Foreskin melanocyte (primary cell): ENCODE measurements at places on chromosomes 1 and 21.

GRCh38 chr1:62900566-62900965 lies 116.6 kb downstream of the ATG4C start:
- DNase-seq: no peak

DNA sequence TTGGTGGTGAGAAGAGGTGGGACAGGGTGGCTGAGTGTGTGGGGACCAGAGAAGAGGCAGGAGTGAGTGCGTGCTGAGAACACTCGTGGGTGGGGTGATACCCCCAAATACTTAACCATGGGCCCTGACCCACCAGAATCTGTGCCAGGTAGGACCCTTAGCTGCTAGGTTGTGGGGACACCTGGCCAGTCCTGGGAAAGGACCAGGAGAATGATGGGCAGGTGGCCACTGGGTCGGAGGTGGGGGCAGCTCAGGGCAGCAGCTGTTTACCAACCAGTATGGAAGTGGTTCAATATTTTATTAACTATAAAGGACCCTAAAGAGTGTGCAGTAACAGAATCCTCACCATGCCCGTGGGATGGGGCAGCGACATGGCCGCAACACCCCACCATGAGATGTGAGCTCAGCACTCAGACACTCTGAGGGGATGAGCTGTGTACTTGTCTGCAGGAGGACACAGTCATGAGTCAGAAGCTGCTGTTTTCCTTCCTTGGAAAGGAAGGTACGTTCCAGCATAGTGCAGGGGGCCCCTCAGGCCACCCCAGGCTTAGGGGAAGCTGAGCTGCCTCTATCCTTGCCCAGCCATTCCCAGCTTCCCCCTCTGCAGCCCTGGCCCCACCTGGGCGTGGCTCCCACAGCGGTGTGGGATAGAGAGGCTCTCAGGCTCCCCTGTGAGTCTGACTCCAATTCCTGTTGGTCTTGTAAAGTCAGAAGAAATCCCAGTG lies 25.4 kb downstream of the TEX35 start:
- DNase-seq: no peak

- DNase-seq: no peak
Observed at GRCh38 chr1:214002060-214002459, 14.3 kb downstream of the PROX1 start.

DNA sequence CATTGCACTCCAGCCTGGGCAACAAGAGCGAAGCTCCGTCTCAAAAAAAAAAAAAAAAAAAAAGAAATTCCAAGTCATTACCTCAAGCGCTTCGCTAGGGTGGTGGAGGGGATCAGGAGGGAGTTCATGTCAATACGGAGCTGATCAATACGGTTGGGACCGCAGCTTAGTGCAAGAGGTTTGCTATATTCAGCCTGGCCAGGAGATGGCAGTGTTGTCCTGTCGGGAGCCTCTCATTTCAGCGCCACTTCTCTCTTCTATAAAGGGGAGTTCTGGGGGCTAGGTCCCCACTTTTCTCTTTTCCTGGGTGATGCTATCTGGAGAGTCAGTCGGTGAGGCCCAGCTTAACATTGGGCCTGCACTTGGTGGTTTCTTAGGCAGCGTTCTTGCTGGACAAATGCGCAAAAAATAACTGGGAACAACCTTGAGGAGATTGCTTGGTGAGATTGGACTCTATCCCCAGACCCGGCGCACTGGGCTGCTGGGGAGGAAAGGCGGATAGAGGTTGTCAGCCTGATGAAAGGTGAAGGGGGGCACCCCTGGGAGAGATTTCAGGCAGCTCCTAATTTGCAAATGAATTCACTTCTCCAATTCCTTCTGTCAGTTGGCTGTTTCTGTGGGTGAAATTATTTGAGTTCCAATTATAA lies 40.4 kb downstream of the KIAA0040 start:
- DNase-seq: peak; percentile 14

DNA sequence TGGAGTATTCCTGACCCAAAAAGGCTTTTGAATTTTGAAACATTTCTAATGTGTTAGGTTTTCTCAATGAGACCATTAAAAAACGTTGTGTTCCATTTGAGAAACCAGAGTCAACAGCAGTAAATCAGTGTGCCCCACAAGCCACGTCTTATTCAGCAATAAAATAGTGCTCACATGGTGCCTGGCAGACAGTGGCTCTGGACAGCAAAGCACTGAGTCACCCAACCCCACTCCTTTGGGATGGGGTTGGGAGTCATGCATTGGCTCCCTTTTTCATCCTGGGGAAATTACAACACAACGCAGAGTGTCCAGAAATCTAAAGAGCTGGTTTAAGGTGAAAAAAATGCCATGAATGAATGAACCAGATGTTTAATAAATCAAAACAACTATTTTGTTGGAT lies 46.5 kb downstream of the KCNJ15 start:
- no peak for DNase-seq

DNA sequence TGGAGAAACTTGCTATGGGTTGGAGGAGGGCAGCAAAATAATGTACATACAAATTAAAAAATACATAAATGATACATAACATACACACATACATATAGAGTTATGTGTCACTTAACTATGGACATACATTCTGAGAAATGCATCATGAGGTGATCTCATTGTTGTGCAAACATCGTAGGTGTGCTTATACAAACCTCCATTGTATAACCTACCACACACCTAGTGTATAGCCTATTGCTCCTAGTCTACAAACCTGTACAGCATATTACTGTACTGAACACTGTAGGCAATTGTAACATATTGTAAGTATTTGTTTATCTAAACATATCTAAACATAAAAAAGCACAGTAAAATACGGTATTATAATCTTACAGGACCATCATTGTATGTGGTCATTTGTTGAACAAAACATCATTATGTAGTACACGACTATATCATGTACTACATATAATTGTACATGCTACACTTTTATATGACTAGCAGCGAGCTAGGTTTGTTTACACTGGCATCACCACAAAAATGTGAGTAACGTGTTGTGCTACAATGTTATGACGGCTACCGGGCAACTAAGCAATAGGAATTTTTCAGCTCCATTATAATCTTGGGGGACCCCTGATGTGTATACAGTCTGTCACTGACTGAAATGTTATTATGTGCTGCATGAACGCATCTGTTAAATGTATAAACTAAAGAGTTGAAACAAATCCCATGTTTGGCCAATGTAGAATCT lies 35.5 kb downstream of the ITGB3BP start:
- DNase-seq: no peak

GRCh38 chr1:185426848-185427247 lies 109.8 kb upstream of the IVNS1ABP start:
- DNase-seq: no peak

DNA sequence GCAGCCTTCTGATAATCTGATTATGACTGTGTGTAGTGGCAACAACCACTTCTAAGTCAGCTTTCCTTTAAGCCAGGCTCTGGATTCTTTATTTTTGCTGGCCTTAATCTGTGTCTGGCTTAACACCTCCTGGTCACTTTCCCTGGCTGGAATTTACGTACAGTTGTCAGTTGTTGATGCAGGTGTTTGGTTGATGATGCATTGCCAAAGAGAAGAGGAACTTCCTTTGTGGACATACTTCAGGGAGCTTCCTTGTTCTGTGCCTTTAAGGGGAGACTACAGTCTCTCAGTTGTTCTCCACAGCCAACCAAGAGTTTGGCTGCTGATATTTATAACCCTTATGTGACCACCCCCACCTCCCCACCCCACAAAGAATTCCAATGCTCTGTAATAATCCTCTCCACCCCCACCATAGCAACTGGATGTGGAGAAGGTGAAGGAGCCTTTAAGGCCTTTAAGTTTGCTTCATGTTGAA lies 96.0 kb upstream of the BMP8A start:
- peak; percentile 59 for DNase-seq

GRCh38 chr1:174352883-174353608 lies 94.7 kb upstream of the GPR52 start:
- DNase-seq: no peak

GRCh38 chr1:6129313-6129712 lies 50.8 kb downstream of the CHD5 start:
- DNase-seq: no peak

DNA sequence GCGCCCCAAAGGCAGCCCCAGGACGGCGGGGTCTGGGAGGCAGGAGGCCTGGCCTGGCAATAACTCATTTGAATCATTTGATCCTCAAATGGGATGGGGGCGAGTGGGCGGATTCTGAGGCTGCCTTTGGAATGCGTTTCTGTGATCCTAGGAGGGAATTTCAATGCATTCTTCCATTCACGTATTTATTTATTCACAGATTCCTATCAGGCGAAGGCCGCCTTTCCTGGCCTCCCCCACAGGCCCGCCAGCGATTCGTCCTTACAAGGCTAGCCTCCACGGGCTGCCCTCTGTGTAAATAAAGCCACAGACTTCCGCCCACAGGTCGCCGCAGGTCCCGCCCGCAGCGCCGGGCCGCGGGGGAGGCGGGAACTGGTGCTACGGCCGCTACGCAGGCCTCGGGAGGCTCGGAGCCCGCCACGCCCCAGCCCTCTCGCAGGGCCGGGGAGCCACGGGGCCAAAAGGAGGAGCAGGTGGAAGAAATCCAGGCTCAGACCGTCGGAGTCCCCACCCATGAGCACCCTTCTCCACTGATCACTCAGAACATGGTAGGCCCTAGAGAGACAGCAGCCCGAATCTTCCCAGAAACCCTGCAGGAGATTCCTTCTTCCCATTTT lies 31.3 kb upstream of the JUN start:
- DNase-seq: peak; percentile 64

GRCh38 chr21:44510508-44511218 lies 29.3 kb downstream of the KRTAP10-1 start:
- no peak for DNase-seq

- DNase-seq: peak; percentile 100
Observed at GRCh38 chr1:51523931-51524330, 4.9 kb upstream of the EPS15 start.

- peak; percentile 53 for DNase-seq
Observed at GRCh38 chr1:41713141-41713540, 205.6 kb downstream of the HIVEP3 start.

GRCh38 chr1:54335755-54336108 lies 70.5 kb downstream of the SSBP3 start:
- DNase-seq: peak; percentile 89

- DNase-seq: no peak
Observed at GRCh38 chr1:228821252-228821651, 86.0 kb downstream of the RHOU start.

DNA sequence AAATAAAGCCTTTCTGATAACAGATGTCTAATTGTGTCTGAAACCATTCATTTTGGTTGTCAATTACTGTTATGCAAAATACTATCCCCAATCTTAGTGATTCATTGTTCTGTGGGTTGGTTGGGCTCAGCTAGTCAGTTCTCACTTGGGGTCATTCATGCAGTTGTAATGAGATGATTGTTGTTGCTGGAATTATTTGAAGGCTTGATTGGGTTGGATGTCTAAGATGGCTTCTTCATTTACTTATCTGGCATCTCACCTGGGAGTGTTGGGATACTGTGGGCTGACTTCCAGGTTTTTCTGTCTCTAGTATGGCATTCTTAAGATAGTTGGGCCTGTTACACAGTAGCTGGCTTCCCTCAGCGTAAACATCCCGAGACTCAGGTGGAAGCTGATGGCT lies 217.8 kb upstream of the B3GALT2 start:
- no peak for DNase-seq

GRCh38 chr1:231423648-231424047 lies 1.6 kb upstream of the EGLN1 start:
- no peak for DNase-seq

- DNase-seq: peak; percentile 20
Observed at GRCh38 chr1:22806584-22806983, 95.9 kb downstream of the EPHB2 start.

GRCh38 chr21:35149698-35150097 lies 100.6 kb upstream of the RUNX1 start:
- DNase-seq: peak; percentile 67

DNA sequence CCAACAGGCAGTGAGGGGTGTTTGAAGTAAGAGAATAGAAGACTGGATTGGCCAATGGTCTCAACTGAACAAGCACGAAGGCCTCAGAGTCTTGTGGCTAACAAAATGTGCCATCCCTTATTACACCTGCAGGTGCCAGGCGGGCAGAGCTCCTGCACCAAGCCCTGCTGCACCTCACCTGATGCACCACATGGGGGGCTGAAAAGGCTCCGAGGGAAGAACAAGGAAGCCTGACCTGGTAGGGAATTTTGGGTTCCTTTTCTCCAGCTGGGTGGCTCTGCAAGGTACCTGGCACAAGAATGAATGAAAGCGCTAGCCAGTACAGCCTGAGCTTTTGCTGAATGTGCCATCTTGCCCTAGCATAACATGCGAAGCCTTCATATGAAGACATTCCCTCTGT lies 9.7 kb downstream of the HSD3B1 start:
- DNase-seq: no peak

GRCh38 chr1:214568328-214568727 lies 16.9 kb upstream of the PTPN14 start:
- DNase-seq: no peak

DNA sequence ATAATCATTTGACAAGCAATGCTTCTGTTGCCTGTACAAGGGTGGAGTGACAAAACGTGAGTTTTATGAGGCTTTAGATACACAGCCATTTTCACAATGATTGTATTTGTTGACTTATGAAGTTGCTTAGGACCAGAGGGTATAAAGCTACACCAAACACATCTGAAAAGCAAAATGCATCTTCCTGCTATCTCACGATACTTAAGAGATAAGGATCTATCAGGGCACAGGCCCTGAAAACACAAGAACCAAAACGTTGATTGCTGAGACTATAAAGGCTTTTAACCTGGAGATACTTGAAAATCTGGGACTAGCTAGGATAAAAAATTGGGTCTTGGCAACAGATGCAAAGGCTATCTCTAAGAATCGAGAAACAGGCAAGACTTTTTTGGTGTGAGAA lies 115.7 kb downstream of the SLC5A9 start:
- DNase-seq: no peak

GRCh38 chr1:8835941-8836643 lies 18.7 kb upstream of the RERE start:
- peak; percentile 96 for DNase-seq
